NCI-H187 (cell line): ENCODE measurements at places on chromosomes 16 and 17.

GRCh38 chr17:80629298-80630028 is 84.8 kb downstream of the RPTOR start:
- DNase-seq, result no peak

- no peak for DNase-seq
Observed at GRCh38 chr16:71966932-71967331, 33.3 kb downstream of the PKD1L3 start.

DNA sequence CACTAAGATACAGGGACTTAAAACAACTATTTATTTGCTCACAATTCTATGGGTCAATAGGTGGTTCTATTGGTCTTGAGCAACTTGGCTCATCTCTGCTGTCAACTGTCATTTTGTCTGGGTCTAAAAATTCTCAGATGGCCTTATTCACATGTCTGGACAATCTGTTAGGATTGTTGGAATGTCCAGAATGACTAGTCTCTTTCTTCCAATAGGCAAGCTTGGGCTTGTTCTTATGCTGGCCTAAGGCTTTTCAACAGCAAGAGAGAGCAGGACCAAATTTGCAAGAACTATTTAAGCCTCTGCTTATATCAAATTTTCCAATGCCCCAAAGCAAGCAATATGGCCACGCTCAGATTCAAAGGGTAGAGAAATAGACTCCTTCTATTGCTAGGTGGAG is 240.9 kb downstream of the KIF2B start:
- DNase-seq, result no peak

- no peak for DNase-seq
Observed at GRCh38 chr16:67431775-67432505, 1.0 kb downstream of the HSD11B2 start.

DNA sequence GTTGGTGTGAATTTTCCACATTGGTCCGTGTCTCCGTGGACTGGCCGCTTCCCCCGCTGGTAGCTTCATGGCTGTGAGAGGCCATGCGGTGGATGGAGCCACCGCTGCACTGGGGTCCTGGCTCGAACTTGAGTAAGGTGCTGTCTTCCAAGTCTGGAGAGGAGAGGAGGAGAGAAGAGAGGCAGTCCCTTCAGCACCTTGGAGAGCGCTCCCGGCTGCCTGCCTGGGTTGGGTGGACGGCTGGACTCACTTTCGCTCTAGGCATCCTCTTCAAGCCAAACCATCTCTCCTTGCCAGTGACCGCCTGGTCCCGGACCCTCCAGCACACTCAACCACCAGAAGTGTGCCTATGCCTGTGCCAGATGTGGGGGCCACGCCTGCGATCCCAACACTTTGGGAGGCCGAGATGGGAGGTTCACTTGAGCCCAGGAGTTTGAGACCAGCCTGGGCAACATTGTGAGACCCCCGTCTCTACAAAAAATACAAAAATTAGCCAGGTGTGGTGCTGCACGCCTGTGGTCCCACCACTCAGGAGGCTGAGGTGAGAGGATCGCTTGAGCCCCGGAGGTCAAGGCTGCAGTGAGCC is 6.2 kb downstream of the JPH3 start:
- DNase-seq, result no peak

- DNase-seq, result no peak
Observed at GRCh38 chr17:37816950-37817349, 72.1 kb upstream of the HNF1B start.

- no peak for DNase-seq
Observed at GRCh38 chr16:31130899-31131298, 4.6 kb downstream of the PRSS8 start.

- no peak for DNase-seq
Observed at GRCh38 chr16:55842369-55843104, 9.6 kb upstream of the CES1 start.

DNA sequence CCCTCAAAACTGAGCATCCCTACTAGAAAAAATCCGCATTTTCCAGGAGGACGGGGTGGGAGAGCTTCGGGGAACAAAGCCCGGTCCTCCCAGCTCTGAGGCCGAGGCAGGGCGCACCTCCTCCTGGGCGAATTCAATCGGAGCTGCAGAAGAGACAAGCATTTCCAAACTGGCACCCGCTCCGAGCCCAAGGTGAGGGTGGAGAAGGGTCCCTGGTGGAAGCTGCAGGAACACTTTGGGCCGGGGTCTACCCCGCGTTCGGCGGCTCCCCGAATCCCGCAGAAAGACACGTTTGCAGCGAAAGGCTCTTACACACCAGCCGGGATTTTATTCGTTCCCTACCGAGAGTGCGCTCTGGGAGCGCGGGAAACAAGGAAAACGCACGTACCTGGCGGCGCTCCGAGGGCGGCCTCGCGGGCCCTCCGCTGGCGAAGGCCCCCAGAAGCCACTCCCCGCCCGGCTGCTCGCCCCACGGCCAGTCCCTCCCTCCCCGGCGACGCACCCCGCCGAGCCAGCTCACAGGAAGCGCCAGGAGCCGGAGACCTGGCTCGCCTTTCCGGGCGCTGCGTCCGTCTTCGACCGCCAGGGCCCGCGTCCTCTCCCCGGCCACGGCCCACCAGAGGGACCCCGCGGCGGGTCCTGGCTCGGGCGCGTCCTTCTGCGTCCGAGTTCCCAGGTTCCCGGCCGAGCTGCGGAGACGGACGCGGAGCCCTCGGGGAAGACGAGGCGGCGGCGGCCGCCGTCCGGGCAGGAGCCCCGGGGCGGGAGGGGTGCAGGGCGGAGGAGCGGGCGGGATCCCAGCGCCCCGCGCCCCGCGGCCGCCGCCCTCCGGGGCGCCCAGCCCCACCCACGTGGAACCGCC is 49.8 kb upstream of the BAHCC1 start:
- DNase-seq, result peak; percentile 48

DNA sequence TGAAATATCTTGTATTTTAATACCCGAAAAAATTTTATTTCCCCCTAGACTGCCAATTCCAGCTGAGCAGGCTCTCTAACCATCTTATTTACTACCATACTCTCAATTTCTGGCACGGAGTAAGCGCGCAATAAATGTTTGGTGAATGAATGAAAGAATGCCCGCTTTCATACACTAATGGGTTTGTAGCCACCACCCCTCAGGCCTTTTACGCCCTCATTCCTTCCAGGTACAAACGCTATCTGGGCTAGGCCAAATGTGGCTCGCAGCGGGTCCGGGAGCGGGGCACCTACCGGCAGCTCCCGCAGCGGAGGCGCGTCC is 536 bp upstream of the PLD2 start:
- no peak for DNase-seq

- DNase-seq, result no peak
Observed at GRCh38 chr16:1701216-1701878, 4.6 kb upstream of the MAPK8IP3 start.

DNA sequence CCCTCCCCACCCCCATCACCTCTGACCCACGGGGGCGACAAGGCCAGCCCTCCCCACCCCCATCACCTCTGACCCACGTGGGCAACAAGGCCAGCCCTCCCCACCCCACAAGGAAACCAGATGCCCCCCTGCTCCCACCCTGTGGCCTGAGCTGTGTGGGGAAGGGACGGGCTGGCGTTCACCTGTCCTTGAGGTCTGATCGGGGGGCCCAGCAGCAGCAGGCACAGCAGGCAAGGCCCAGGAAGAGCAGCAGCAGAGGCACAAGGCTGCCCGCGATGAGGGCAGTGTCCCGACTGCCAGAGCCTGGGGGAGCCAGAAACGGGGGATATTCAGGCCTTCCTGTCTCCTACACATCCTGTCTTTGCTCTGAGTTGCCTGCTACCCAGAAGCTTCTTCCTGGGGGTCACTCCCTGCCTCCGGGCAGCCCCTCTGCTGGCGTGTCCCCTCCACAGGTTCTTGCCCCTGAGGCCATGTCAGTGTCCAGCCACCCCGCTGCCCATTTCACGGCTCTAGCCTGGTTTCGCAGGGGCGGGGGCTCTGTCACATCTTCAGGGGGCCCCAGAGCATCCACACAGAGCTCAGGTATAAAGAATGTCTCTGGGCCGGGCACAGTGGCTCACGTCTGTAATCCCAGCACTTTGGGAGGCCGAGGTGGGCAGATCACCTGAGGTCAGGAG is 6.8 kb downstream of the SCARF1 start:
- DNase-seq, result no peak

GRCh38 chr17:41116297-41116696 is 1.9 kb downstream of the KRTAP4-11 start:
- no peak for DNase-seq

- DNase-seq, result no peak
Observed at GRCh38 chr16:16028311-16028999, 79.0 kb downstream of the ABCC1 start.

- no peak for DNase-seq
Observed at GRCh38 chr17:16515933-16516332, 23.9 kb upstream of the LRRC75A start.

GRCh38 chr17:82444941-82445521 is 5.5 kb downstream of the CYBC1 start:
- no peak for DNase-seq

- no peak for DNase-seq
Observed at GRCh38 chr16:67729636-67730248, 10.6 kb upstream of the GFOD2 start.

DNA sequence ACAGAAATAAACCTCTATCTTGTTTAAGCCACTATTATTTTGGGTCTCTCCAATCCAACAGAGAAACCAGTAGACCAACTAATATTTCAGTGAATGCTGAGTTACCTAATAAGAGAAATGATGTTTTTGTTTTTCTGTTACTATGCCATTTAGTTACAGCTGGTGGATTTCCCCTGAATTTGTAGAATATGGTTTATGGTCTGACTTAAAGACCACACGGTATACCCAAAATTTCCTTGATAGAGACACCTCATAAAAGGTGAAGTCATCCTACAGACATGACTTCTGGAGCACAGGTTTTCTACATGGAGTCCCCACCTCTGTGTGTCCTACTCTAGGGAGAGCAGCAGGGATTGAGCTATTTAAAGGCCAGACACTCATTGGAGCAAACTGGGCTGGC is 13.3 kb downstream of the PIK3R5 start:
- DNase-seq, result no peak

GRCh38 chr16:76201385-76201784 is 75.8 kb upstream of the CNTNAP4 start:
- no peak for DNase-seq

- DNase-seq, result no peak
Observed at GRCh38 chr17:82231312-82231561, 2.4 kb downstream of the SLC16A3 start.

DNA sequence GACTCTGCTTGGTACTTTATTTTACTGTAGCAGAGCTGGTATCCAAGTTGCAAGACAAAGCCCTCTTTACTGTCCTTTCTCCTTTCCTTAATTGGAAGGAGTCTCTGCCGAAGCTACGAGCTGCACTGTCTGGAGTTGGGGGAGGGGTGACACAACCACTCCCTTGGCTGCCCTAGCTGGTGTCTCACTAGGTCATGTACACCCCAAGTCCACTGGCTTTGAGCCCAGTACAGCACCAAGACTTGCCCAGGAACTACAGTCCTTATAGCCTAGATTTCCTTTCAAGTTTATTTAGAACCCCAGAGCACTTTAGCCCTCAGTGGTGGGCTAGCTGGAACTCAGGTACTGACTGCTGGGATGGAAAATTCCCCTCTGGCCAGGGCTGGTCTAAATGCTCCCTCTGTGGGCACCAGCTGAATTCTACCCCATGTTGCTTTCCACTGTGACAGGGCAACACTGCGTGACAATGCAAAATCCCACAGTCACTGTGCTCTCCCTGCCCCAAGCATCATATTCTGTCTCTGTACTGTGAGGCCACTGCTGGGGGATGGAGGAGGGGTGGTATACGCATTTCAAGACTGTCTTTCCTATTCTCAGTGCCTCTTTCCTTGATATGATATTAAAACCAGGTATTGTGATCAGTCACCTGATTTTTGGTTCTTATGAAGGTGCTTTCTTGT is 18.4 kb downstream of the EFCAB5 start:
- DNase-seq, result no peak

- DNase-seq, result no peak
Observed at GRCh38 chr16:4700997-4701743, 7.8 kb downstream of the NUDT16L1 start.

DNA sequence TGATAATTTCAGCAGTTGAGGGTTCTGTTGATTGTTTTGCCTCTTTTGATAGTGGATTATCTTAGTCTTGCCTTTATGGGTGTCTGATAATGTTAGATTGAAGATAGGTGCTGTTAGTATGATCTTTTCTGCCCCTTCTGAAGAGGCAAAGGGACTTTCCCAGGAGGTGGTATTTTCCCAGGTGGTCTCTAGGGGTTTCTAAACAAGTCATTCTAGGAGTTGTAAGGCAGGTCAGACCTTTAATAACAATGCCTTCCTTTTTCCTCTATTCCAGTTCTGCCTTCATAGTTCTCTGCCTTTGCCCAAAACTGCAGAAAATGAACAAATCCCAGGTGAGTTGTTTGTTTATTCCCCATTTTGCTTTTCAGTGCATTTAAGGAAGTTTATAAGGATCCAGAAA is 4.3 kb downstream of the ZFP1 start:
- DNase-seq, result no peak

DNA sequence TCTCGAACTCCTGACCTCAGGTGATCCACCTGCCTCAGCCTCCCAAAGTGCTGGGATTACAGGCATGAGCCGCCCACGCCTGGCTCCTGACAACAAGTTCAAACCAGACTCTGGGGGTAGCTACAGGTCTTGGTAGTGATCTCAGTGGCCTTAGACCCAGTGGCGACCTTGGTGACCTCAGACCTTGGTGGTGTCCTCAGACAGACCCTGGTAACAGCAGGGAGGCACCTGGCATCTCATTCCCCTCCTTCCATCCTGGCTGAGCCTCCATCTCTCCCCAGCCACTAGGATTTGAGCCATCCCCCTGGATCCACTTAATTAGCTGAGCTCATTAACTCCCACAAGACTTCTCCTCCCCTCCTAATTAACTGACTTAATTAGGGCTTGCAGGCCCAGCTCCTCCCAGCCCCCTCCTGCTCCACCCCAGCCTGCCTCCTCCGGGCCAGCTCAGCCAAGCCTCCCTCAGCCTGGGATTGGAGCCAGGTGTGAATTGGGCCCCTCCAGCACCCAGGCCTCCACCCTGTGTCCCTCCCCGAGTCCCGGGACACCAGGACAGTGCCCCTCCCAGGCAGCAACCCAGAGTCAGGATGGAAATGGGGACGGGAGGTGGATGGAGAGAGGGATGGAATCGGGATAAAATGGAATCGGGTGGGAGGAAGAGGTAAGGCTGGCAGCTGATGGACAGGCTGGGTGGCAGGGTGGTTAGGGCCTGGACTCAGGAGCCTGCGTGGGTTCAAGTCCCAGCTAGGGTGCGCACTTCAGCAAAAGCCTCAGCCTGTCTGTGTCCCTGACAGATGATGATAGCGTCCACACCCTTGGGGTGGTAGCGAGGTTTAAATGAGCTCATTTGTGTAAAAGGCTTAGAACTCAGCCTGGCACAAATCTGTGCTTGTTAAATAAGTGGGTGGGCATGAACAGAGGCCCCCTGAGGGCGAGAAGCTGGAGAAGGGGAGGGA is 11.2 kb upstream of the SBK1 start:
- DNase-seq, result no peak

GRCh38 chr16:31780342-31780741 is 93.3 kb upstream of the ZNF267 start:
- DNase-seq, result no peak

- no peak for DNase-seq
Observed at GRCh38 chr16:11473728-11474127, 113.0 kb downstream of the LITAF start.
